ENCODE measurements at places on chromosomes 6 and 20.

DNA sequence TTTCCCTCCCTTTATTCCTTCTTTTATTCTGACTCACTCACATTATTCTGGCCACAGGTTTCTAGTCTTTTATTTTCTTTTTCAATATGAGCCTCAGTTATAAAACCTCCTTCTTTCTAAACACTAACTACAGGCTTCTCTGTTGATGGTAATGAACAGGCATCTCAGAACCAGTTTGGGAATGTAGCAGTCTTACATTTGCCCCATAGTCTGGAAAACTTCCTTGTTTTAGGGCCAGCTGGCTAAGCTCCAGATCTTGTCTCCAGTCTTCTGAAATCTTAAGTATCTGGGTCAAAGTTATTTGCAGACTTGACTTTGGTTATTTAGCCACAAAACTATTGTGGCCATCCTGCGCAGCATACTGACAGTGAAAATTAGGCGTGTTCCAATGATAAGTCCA lies 97.0 kb upstream of the MAN1A1 start:
- peaks cover 59% of the 10 kb centered on the region for H3K4me1 ChIP-seq
- no peaks in the 10 kb centered on the region for H3K36me3 ChIP-seq
- no peaks in the 10 kb centered on the region for H3K27me3 ChIP-seq
- no peak for DNase-seq
- no peak overlapping the region for H3K4me3 ChIP-seq

DNA sequence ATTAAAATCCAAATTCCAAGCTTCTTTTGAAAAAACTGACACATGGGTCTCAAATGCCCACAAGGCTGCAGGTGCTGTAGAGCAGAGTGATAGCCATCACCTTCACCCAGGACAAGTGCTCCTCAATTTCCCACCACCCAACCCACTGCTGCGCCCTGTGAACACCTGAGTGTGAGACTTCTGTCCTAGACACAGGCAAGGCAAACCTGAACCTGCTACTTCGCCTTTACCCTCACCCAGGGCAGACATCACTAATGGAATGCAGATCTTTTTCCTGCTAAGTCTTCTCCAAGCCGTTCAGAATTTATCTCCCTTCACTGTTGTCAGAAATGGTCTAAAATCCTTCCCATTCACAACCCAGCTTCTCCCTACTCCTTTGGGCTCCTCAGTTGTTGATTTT lies 65.9 kb downstream of the PREX1 start:
- no peak overlapping the region for H3K27ac ChIP-seq
- H3K4me1 ChIP-seq, result peaks cover 13% of the 10 kb centered on the region
- H3K27me3 ChIP-seq, result no peaks in the 10 kb centered on the region
- DNase-seq, result no peak
- no peak overlapping the region for H3K4me3 ChIP-seq

DNA sequence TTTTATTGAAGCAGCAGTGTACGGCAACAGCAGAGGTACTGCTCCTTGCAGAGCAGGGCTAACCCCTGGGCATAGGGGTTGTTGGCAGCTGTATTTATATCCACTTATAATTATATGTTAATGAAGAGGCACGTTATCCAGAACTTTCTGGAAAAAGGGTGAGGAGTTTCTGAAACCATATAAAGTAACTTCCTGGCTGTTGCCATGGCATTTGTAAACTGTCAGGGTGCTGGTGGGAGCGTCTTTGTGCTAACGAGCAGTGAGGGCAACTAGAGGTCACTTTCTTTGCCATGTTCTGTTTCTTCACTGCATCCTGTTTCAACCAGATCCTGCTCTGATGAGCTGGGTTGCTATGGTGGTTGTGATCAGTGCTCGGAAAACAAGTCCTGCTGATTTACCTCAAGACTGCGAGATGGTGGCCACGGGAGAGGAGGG lies 11.1 kb upstream of the ARFGEF2 start:
- H3K36me3 ChIP-seq, result no peaks in the 10 kb centered on the region
- no peak overlapping the region for H3K4me3 ChIP-seq
- no peak for DNase-seq
- no peaks in the 10 kb centered on the region for H3K27me3 ChIP-seq

GRCh38 chr20:3572151-3572550 lies 91.0 kb downstream of the GFRA4 start:
- H3K4me1 ChIP-seq, result no peaks in the 10 kb centered on the region
- no peak overlapping the region for H3K4me3 ChIP-seq
- no peaks in the 10 kb centered on the region for H3K27me3 ChIP-seq
- DNase-seq, result no peak
- no peak overlapping the region for H3K27ac ChIP-seq

- no peak overlapping the region for H3K27ac ChIP-seq
- H3K4me1 ChIP-seq, result no peaks in the 10 kb centered on the region
- no peak overlapping the region for H3K4me3 ChIP-seq
- no peaks in the 10 kb centered on the region for H3K36me3 ChIP-seq
These were observed 151.2 kb downstream of the TFAP2C start for GRCh38 chr20:56780266-56780665.

- H3K4me1 ChIP-seq, result no peaks in the 10 kb centered on the region
- H3K27ac ChIP-seq, result no peak overlapping the region
- no peaks in the 10 kb centered on the region for H3K36me3 ChIP-seq
- no peak overlapping the region for H3K4me3 ChIP-seq
These were observed 558 bp downstream of the LINC00237 start for GRCh38 chr20:21105429-21106170.

DNA sequence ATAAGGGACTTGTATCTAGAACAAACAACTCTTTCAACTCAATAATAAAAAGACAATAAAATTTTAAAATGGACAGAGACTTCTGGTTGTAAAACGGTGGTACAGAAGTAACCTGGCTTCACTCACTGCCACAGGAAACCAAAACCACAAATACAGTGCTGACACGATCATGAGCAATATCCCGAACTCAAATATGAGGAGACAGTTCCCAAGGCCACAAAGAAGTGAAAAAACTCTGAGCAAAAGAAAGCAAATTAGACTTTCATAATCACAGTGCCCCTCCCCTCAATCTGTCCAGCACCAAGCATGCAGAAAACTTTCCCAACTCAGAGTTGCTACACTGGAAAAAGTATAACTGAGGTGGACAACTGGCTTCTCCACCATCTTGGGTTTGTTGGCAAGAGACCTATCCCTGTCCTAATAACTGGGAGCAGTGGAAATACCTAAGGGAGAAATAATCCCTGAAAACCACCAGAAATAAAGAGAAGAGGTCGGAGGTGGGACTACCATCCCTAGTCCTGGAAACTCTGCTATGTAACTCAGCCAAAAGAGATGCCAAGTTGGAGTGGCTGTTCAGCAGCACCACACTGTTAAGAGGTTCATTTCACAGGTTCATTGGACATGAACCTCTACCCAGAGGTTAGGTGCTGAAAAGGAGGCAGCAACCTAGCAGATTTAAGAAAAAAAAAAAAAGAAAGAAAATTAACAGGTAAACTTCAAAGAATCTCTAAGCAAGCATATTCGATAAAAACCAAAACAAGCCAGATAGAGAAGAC lies 55.5 kb downstream of the REV3L start:
- H3K36me3 ChIP-seq, result no peaks in the 10 kb centered on the region
- DNase-seq, result peak; percentile 56
- no peak overlapping the region for H3K27ac ChIP-seq

DNA sequence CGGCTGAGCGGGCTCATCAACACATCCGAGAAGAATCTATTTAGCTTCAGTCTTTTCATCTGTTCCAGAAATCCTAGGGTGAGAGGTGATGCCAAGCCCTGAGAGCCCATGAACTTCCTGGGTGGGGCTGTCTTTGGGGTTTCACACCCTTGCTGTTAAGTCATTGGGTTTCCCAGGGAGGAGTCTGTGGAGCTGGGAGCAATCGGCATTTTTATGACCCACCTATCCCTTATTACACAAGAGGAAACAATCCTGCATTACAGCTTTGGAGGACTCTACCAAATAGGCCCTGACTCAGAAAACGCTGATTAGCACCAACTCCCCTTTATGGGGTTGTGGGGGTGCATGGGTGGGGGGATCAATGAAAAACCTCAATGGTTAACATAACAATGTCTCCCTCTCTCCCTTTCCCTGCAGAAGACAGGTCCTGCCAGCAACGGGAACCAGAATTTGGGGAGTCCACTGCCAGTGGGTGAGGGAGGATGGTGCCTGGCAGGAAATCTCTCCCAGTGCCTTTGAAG lies 46.3 kb downstream of the EZR start:
- no peaks in the 10 kb centered on the region for H3K36me3 ChIP-seq
- H3K4me1 ChIP-seq, result no peaks in the 10 kb centered on the region
- no peaks in the 10 kb centered on the region for H3K27me3 ChIP-seq
- H3K27ac ChIP-seq, result no peak overlapping the region

- no peaks in the 10 kb centered on the region for H3K36me3 ChIP-seq
- H3K27me3 ChIP-seq, result no peaks in the 10 kb centered on the region
- H3K4me3 ChIP-seq, result no peak overlapping the region
- peaks cover 4% of the 10 kb centered on the region for H3K4me1 ChIP-seq
- H3K27ac ChIP-seq, result no peak overlapping the region
These were observed 3.1 kb downstream of the GABRR2 start for GRCh38 chr6:89311853-89312531.

- no peaks in the 10 kb centered on the region for H3K27me3 ChIP-seq
- peaks cover 41% of the 10 kb centered on the region for H3K4me1 ChIP-seq
- H3K36me3 ChIP-seq, result no peaks in the 10 kb centered on the region
- no peak overlapping the region for H3K27ac ChIP-seq
- no peak overlapping the region for H3K4me3 ChIP-seq
These were observed 100.5 kb upstream of the SUPT3H start for GRCh38 chr6:45478240-45478639.

DNA sequence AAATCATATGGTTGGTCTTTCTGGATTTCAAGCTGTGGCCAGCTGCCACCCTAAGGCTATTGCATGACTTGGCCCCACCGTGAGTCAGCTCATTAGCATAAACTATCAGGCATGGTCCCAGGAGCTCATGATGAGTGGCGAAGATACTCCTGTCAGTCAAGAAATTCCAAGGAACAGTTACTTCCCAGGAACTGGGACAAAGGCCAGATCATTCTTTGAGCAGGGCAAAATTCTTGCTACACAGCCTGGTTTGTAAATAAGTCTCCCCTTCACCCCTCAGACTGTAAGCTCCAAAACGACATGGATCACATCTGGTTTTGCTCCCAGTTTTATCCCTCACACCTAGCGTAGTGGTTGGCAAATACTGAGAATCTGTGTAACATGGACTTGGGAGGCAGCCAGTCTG lies 33.0 kb upstream of the KIAA1586 start:
- H3K27me3 ChIP-seq, result no peaks in the 10 kb centered on the region
- H3K4me3 ChIP-seq, result no peak overlapping the region
- no peaks in the 10 kb centered on the region for H3K36me3 ChIP-seq
- H3K27ac ChIP-seq, result no peak overlapping the region
- H3K4me1 ChIP-seq, result 0 out of 2 replicates have a peak, but pooled peaks cover 9% of the 10 kb centered on the region

DNA sequence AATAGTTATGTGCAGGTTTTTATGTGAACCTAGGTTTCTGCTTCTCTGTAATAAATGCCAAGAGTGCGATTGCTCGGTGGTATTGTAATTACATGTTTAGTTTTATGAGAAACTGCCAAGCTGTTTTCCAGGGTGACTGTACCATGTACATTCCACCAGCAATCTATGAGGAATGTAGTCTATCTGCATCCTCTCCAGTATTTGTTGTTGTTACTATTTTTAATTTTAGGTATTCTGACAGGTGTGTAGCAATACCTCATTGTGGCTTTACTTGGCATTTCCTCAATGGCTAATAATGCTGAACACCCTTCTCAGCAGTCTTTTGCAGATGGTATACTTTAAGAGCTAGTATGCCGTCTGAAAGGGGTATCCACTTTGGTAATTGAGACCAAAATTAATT lies 142.1 kb downstream of the BMP2 start:
- H3K4me1 ChIP-seq, result no peaks in the 10 kb centered on the region
- H3K4me3 ChIP-seq, result no peak overlapping the region
- H3K27me3 ChIP-seq, result no peaks in the 10 kb centered on the region

GRCh38 chr6:55499591-55499990 lies 79.4 kb downstream of the HMGCLL1 start:
- no peak overlapping the region for H3K27ac ChIP-seq
- no peaks in the 10 kb centered on the region for H3K27me3 ChIP-seq
- H3K4me3 ChIP-seq, result no peak overlapping the region
- no peaks in the 10 kb centered on the region for H3K36me3 ChIP-seq

- no peak overlapping the region for H3K4me3 ChIP-seq
- H3K27me3 ChIP-seq, result no peaks in the 10 kb centered on the region
- H3K27ac ChIP-seq, result no peak overlapping the region
- H3K36me3 ChIP-seq, result no peaks in the 10 kb centered on the region
These were observed 87.2 kb upstream of the ADTRP start for GRCh38 chr6:11865680-11866300.

DNA sequence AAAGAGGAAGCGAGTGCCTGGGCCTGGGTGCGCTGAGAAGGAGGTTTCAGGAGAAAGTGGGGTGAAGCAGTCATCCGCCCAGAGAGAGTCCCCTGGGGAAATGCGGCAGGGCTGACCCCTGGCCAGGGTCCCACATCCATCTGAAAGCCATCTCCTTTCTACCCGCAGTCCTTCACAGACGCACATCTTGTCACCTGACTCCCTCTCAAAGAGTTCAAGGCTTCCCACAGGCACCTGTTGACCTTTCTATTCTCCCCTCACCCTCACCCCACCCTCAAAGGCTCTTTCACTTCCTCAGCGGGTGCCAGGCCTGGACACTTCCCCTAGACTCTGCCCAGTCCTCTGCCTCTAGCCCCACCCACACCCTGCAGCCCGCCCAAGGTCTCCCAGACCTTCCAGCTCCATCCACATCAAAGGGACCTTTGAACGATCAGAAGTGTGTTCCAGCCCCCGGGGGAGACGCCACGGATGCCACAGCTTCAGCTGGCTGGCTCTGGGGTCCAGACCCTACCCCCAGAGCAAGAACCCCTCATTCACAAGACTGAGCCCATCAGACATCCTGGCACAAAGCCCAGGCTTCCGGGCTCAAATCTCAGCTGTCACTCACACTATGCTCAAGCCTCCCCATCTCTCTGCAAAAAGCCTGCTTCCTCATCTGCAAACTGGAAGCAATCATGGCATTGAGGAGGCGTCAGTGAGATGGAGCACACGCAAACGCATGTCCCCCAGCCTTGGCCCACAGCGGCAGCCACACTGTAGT lies 2.1 kb downstream of the CTSZ start:
- no peaks in the 10 kb centered on the region for H3K27me3 ChIP-seq
- no peaks in the 10 kb centered on the region for H3K36me3 ChIP-seq
- peaks cover 33% of the 10 kb centered on the region for H3K4me1 ChIP-seq
- peak overlapping the region; percentile 58 for H3K27ac ChIP-seq

GRCh38 chr20:23050847-23051627 lies 1.6 kb upstream of the THBD start:
- H3K27ac ChIP-seq, result no peak overlapping the region
- H3K4me1 ChIP-seq, result no peaks in the 10 kb centered on the region
- H3K27me3 ChIP-seq, result no peaks in the 10 kb centered on the region
- no peak overlapping the region for H3K4me3 ChIP-seq
- no peak for DNase-seq
- H3K36me3 ChIP-seq, result no peaks in the 10 kb centered on the region

Measured in MM.1S (cell line).